ENCODE measurements at places on chromosomes 1 and 21. TPM values are rescaled to one million over a fixed set of nuclear protein-coding genes. Genes with fewer than 3 reads are reported as not detected.

GRCh38 chr1:54800899-54801759 is at the start of gene TTC22:
Gene TTC22, minus strand, starts transcription at chr1:54801323. Its CDS starts 160 bp downstream, at chr1:54801163.
- DNase-seq, result no peak

DNA sequence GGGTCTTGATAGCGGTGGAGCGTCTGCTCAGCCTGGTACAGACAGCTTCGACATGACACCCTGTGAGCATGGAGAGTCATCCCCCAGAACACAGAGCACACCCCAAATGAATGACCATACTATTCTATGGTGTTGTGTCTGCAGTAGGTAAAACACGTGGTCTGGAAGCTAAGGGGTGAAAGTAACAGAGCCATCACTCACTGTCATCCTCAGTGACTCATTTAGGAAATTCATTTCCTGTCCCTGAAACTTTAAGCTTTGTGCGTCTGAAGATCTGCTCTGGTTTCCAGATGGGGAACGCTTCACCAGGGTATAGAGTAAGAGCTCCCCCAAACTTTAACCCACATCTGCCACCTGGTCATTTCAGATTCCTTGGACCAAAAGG is 94.8 kb upstream of the DISP3 start:
- DNase-seq, result no peak

SLC44A5 gene
- total RNA-seq, result 162 TPM

PTGS2 gene
- 2.4 TPM for total RNA-seq

SFN gene
- under 0.01 TPM for total RNA-seq

WDTC1 gene
- total RNA-seq, result 15.5 TPM
